Uterus (tissue), 4 donors: ENCODE measurements at places on chromosomes 1 and 21. TPM values are rescaled to one million over a fixed set of nuclear protein-coding genes. Genes with fewer than 3 reads are reported as not detected.

DNA sequence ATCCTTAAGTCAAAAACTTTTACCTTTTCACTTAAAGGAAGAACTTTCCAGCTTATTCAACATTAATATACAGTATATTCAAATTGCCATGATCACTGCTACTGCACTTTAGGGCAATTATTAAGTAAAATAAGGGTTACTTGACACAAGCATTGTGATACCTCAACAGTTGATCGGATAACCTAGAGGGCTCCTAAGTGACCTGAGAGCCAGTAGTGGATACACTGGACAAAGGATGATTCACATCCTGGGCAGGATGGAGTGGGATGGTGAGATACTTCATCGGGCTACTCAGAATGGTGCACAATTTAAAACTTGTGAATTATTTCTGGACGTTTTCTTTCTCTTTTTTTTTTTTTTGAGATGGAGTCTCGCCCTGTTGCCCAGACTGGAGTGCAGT, 54.5 kb upstream of the PPM1J start:
- no peak for DNase-seq

DNA sequence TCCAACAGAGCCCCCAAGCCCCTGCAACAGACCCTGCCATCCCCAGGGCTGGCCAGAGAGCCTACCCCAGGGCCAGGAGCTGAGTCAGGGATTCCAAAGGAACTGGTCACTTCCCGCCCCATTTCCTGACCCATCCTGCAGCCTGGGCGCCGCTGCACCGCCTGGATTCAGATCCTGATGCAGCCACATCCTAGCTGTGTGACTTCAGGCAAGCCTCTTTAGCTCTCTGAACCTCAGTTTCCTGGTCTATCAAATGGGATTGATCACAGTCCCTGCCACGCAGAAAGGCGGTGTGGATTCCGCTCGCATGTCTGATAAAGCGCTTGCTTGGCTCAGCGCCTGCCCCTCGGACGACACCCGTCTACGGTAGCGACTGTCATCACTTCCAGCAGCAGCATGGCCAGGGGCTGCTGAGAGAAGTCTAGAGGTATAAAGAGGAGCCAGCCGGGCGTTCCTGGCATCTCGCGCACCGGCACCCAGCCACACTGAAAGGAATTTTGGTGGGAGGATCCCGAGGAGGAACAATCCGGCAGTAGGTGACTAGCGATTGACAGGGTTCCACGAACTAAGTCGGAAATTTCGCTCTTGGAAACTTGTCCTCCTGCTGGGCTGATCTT, 10.1 kb downstream of the EPHA2 start:
- DNase-seq = peak; percentile 88

OR10J1 gene
- not detected for total RNA-seq

- no peak for DNase-seq
Observed at GRCh38 chr1:181497870-181498269, 14.6 kb downstream of the CACNA1E start.

CCDC185 gene
- not detected for total RNA-seq

GRCh38 chr1:59985911-59986515, 59.4 kb upstream of the CYP2J2 start:
- DNase-seq = no peak
